ENCODE measurements at places on chromosomes 1 and 21. TPM values are rescaled to one million over a fixed set of nuclear protein-coding genes. Genes with fewer than 3 reads are reported as not detected.

- DNase-seq = no peak
Observed at GRCh38 chr1:161848676-161849075, 82.6 kb downstream of the ATF6 start.

The TDRD5 gene
- total RNA-seq = not detected

- no peak for DNase-seq
Observed at GRCh38 chr1:28887419-28887834, 26.9 kb upstream of the EPB41 start.

The KRTAP21-2 gene
- total RNA-seq = not detected

- no peak for DNase-seq
Observed at GRCh38 chr1:243968413-243968812, 82.7 kb upstream of the ZBTB18 start.

DNA sequence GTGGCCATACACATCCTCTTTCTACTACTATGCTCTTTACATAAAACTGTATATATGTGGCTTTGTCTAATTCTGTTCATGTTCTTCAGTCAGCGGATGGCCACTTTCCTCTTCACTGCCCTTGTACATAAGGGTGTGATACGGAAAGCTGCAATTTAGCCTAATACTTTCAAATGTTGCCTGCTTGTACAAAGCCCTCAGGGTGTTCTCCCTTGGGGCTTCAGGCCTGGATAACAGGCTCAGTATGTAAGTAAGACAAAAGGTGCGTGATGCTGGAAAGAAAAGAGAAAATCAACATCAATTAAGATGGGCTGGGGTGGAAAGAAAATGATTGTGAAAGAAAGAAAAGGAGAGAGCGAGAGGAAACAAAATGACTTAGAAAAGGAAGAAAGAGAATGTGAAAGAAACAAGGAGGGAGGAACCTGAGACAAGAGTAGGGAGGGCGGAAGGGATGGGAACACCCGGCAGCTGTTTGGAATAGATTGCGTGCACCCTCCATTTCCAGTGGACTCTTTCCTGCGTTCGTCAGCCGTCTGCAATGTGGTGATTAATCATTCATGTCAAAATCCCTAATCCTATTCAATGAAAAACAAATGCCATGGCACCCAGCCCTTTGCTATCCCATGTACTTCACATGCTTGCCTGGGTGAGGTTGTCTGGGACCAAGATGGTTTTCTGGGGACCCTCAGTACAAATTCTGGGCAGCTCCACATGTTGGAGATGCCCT lies 553.6 kb downstream of the NUF2 start:
- peak; percentile 5 for DNase-seq

DNA sequence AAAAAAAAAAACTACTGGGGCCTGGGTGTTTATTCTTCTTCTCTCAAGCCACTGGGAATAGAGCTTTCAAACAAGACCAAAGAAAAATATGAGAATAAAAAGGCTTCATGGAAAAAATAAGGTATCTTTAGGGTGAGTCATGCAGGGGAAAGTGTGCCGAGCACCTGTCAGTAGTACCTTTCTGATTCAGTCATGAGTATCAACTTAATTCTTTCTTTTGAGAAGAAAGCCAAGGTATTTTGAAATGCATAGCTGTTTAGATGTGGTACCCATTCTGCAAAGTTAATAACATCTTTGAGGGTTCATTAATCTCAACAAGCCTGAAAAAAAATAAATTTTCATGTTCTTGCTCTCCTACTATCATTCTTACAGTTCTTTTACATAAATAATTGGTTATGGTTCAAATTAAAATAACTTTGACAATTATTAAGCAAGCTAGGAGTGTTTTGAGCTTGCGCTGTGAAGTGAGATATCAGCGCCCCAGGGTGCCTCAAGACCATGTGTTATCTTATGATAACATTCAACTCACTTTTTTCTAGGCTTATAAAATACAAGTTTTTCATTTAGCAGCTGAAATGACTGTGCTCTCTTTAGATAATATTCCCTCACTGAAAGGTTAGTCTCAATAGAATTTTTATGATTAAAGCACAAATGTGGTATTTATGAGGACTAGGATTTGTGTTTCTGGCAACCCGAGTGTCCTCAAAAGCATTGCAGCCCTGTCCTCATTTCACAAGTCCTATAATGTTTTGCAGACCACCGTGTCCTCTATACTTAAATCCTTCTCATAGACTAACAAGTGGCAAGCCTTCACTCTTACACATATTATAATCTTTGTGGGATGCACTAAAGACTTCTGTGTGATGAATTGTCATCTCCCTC lies 138.6 kb downstream of the SLC44A5 start:
- DNase-seq = no peak

- no peak for DNase-seq
Observed at GRCh38 chr21:22083899-22084298, 1085.7 kb downstream of the NCAM2 start.
